ENCODE measurements at places on chromosomes 1 and 21.

- DNase-seq: no peak
Measured at GRCh38 chr1:162327788-162328165, 48.9 kb downstream of the SPATA46 start.

DNA sequence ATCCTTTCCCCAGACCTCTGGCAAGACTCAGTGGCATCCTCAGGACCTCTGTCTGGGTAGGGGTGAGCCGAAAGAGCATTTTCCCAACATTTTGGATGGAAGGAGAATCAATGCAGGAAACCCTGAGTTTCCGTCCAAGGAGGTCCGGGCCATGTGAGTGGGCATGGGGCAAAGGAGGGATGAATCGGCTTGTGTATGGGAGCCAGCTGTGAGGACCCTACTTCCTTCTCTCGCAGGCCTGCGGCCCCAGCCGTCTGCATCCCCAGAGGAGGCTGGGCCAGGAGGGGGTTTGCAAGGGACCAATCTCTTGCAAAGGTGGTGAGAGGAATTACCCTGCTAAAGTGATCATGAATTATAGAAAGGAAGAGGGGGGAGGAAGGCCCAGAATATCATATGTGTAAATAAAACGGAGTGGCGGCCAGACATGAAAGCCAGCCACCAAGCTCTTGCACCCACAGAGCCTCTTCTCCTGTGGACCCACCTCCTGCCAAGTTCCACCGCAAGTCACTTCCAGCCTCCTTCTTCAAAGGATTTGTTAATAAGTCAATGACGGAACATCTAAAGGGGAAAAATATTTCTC lies 48.2 kb upstream of the POU3F1 start:
- DNase-seq: no peak

GRCh38 chr1:86692641-86693040 lies 11.7 kb upstream of the SH3GLB1 start:
- no peak for DNase-seq

- DNase-seq: no peak
Measured at GRCh38 chr1:17161926-17162800, 42.8 kb upstream of the PADI1 start.

GRCh38 chr1:71738256-71738655 lies 544.1 kb downstream of the NEGR1 start:
- DNase-seq: no peak

- no peak for DNase-seq
Measured at GRCh38 chr1:3172431-3173380, 103.7 kb downstream of the PRDM16 start.

- DNase-seq: no peak
Measured at GRCh38 chr21:31316488-31317169, 27.4 kb downstream of the TIAM1 start.

GRCh38 chr1:101496109-101496508 lies 259.3 kb downstream of the S1PR1 start:
- no peak for DNase-seq

DNA sequence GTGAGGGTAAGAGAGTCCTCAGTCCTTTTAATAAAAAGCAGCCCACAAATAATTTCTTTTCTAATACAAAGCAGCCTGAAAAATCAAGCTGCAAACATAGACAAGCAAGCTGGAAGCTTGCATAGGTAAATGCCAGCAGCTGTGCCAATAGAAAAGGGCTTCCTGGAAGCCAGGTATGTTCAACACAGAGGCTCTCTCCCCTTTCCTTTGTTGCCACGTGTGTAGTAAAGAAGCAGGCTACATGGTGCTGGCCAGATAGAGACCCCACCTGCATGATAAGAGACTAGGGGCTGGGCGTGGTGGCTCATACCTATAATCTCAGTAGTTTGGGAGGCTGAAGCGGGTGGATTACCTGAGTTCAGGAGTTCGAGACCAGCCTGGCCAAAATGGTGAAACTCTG lies 50.1 kb upstream of the ERRFI1 start:
- no peak for DNase-seq

DNA sequence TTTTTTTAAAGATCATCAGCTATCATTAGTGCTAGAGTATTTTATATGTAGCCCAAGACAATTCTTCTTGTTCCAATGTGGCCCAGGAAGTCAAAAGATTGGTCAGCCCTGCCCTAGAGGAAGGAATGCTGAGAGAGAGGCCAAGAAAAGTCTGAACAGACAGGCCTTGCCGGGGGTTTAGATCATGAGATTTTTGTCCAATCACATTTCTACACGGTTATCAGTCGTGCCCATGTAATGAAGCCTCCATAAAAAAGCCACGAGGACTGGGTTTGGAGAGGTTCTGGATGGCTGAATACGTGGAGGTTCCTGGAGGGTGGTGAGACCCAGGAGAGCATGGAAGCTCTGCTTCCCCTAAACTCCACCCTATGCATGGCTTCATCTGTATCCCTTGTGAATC lies 24.3 kb upstream of the ENO1 start:
- no peak for DNase-seq

DNA sequence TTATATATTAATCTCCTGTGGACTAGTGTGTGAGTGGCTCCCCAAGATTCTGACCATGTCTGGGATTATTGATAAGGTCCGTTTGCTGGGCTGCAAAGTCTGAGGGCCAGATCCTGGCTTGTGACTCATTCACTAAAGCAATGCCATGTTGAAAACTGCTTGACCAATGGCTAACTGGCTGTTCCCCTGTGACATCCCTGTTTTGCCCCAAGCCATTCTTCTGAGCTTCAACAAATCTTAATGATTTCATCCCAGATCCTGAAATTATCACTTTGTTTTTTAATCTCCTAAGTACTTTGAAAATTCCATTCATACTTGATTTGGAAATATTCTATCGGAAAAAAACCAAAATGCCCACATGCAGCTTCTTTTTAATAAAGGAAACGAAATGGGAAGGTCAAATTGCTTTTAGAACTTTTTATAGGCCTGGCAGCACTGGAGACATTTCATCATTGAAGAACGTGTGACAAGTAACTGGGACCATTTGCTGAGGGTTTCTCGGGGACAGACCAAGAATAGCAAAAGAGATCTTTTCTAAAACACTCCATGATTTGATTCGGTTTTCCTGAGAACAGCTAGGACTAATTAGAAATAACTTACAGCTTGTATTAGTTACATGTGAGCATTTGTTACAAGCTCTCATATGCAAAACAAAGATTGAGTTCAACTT lies 121.3 kb downstream of the TGFB2 start:
- DNase-seq: no peak

GRCh38 chr1:21518774-21519455 lies 9.7 kb downstream of the ALPL start:
- no peak for DNase-seq

GRCh38 chr1:67431869-67432578 lies 1.8 kb upstream of the SERBP1 start:
- no peak for DNase-seq

DNA sequence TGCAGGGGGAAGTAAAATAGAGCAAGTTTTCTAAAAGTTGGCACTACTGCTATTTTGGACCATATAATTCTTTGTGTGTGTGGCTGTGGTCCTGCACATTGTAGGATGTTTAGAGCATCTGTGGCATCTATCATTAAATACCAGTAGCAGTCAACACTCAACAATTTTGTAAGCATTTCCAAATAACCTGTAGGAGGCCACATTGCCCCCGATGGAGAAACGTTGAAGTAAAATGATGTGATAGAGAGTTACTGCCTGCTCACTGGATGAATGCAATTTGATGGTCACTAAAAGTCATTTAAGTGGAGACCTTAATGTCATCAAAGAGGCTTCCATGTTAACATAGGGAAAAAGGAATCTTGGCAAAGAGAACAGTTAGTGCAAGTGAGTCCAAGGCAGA lies 560.8 kb downstream of the NEGR1 start:
- no peak for DNase-seq

GRCh38 chr1:207055386-207056001 lies 2.4 kb downstream of the PFKFB2 start:
- no peak for DNase-seq

DNA sequence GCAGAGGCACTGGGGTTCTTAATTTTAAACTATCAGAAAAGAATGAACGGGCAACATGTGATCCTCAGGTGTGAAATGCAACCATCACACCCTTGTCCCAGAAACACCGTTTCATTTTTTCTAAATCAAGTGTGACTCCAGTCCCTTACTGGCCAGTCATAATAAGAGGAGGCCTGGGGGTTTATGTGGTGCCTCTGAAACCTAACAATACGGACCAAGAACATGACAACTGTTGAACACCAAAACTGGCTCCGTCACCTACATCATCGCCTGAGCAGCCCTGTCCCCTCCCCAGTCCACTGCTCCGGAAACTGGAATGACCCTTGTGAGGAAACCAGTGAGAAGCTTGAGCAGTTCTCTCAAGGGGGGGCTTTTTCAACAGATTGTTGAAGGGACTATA lies 55.9 kb upstream of the KIF26B start:
- DNase-seq: no peak

DNA sequence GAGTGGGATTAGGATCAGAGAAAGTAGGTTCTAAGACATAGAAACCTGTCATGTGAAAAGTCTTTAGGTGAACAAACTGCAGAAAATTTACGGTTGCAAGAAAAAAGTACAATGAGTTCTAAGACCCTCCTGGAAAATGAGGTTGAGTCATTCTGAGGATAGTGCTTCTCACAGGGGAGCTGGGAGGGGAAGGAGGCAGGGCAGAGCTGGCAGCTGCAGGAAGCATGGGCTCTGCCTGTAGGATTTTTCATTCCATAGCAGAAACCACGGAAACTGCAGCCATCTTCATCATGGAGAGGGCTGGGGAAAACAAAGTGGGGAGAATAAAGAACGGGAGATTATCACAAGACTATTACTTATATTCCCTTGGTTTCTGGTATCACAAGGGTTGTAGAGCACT lies 25.8 kb upstream of the THEM4 start:
- DNase-seq: no peak

GRCh38 chr1:7491109-7491817 lies 279.8 kb upstream of the VAMP3 start:
- DNase-seq: no peak

GRCh38 chr21:26881504-26882228 lies 36.5 kb upstream of the ADAMTS1 start:
- no peak for DNase-seq

- DNase-seq: no peak
Measured at GRCh38 chr21:14353726-14354125, 29.2 kb downstream of the HSPA13 start.

DNA sequence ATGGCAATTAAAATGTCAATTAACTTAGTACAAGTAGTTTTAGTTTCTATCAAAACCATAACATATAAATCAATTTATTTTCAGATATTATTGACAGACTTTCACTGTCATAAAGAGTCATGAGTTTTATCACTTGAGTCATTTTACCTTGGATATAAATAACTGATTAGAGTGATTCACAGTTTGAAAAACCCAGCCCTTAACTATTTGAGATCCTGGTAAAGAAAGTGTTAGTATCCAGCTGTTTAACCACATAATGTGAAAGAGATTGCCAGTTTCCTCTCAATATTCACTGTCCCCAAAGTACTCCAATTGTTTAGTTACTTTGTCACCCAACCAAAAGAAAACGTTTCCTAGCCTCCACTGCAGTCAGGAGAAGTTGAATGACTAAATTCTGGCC lies 91.3 kb downstream of the UCHL5 start:
- DNase-seq: no peak

GRCh38 chr1:178702146-178702545 lies 22.9 kb upstream of the RALGPS2 start:
- no peak for DNase-seq

GRCh38 chr1:110620250-110620615 lies 14.1 kb upstream of the KCNA2 start:
- no peak for DNase-seq

- DNase-seq: no peak
Measured at GRCh38 chr21:25657140-25657539, 18.1 kb downstream of the JAM2 start.

DNA sequence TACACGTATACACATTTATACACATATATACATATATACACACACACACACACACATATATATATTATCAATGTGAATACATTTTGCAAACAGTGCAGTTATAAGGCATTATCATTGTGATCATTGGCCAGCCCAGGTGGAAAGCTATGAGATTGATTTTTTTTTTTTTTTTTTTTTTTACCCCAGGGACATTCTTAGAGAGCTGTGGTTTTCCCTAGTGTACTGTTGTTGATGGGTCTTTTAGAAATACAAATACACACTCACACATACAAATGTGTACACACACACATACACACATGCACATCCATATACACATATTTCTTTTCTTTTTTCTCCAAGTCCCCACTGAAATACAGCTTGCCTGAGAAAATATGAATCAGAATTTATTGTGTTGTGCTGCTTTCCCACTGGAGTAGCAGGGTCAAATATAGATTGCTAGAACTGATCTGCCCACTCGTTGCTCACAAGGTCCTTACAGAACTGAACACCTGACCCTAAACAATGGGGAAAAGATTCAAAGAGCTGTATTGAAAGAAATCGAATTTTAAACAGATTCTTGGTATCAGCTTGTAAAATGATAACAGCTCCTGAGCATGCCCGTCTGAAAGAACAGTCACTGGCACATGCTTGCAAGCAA lies 325.6 kb downstream of the OMA1 start:
- no peak for DNase-seq

DNA sequence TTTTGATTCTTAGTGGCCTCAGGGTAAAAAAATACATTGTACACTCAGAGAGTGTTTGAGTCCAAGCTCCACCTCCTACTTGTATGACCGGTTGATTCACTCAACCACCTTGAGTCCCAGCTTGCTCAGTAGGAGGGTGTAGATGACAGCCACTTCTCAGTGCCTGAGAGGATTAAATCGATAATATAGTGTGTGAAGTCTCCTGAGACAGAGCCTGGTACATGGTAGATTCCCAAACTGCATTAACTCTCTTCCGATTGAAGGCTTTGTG lies 38.4 kb downstream of the NCMAP start:
- no peak for DNase-seq

GRCh38 chr1:224162768-224163167 lies 20.3 kb upstream of the DEGS1 start:
- DNase-seq: no peak

DNA sequence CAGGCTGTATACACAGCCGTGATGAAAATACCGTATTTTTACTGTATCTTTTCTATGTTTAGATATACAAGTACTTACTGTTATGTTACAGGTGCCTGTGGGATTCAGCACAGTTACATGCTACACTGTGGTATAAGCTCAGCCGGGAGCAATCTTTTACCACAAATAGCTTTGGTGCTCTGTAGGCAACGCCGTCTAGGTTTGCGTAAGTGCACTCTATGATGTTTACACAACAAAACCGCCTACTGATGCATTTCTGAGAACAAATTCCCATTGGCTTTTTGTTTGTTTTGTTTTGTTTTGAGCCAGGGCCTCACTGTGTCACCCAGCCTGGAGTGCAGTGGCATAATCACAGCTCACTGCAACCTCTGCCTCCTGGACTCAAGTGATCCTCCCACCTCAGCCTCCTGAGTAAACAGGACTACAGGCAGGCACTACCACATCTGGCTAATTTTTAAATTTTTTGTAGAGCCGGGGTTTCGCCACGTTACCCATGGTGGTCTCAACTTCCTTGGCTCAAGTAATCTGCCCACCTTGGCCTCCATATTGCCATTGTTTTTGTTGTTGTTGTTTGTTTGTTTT lies 81.0 kb downstream of the SCCPDH start:
- DNase-seq: no peak

- no peak for DNase-seq
Measured at GRCh38 chr1:28343405-28343804, 14.6 kb downstream of the MED18 start.

- DNase-seq: no peak
Measured at GRCh38 chr1:85277802-85278201, 1.4 kb upstream of the BCL10 start.
